ENCODE measurements at places on chromosomes 11 and 22. TPM values are rescaled to one million over a fixed set of nuclear protein-coding genes. Genes with fewer than 3 reads are reported as not detected.

- H3K4me3 ChIP-seq, result peak overlapping the region; percentile 8
- no peaks in the 10 kb centered on the region for H3K36me3 ChIP-seq
- peaks cover 13% of the 10 kb centered on the region for H3K4me1 ChIP-seq
Observed at GRCh38 chr11:102279641-102280170, 37.6 kb upstream of the BIRC3 start.

DNA sequence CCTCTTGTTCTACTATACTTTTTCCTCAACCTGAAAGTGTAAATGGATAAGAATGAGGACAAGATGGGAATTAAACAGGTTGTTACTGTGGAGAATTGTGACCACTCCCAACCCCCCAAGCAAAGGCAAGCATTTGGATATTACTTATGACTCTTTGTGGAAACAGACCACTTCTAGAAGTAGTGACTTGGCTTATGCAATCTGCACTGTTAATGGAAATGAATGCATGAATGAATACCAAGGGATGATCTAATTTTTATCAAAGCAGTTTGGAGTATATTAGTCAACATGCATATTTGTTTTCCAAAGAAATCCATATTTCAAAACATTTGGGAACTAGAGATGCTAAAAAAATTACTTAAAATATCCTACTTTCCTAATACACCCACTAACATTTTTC, 35.3 kb downstream of the AMOTL1 start:
- no peak overlapping the region for H3K4me3 ChIP-seq
- no peak for DNase-seq
- H3K4me1 ChIP-seq, result no peaks in the 10 kb centered on the region

GRCh38 chr22:47573141-47573540, 810.7 kb downstream of the TBC1D22A start:
- no peak overlapping the region for H3K27ac ChIP-seq
- H3K27me3 ChIP-seq, result peaks cover 2% of the 10 kb centered on the region
- no peaks in the 10 kb centered on the region for H3K4me1 ChIP-seq
- H3K4me3 ChIP-seq, result no peak overlapping the region
- DNase-seq, result no peak
- no peaks in the 10 kb centered on the region for H3K36me3 ChIP-seq

- H3K36me3 ChIP-seq, result no peaks in the 10 kb centered on the region
- H3K4me3 ChIP-seq, result no peak overlapping the region
- H3K27me3 ChIP-seq, result no peaks in the 10 kb centered on the region
- no peak overlapping the region for H3K27ac ChIP-seq
- no peaks in the 10 kb centered on the region for H3K4me1 ChIP-seq
Observed at GRCh38 chr11:109667719-109668118, 245.7 kb downstream of the C11orf87 start.

DNA sequence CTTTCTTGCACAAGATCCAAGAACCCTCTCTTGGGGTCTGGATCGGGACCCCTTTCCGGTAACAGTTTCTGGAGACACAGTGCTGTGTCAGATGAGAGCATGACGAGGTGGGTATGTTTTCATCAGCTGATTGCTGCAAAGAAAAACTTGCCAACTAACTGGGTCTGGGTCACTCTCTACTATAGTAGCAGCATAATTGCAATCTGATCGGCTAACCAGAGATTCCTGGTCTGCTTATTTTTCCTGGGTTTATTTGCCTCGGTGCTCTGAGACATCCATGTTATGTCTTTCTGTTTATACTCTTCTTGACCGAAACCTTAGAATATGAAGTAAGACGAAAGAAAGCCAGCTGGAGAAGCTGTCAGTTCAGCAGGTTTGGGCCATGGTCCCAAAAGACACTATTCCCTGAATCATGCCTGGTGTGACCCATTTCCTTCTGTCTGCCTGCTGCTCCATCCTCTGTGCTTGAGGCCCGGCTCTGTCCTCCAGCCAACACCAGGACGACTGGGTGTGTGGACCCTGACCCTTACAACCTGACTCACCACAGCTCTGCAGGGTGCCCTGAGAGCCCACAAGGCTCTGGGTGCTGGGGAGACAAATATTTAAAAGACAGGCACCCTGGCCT, 24.1 kb upstream of the CLMP start:
- H3K4me1 ChIP-seq, result no peaks in the 10 kb centered on the region
- H3K4me3 ChIP-seq, result no peak overlapping the region
- H3K36me3 ChIP-seq, result no peaks in the 10 kb centered on the region
- no peak for DNase-seq
- H3K27me3 ChIP-seq, result peaks cover 2% of the 10 kb centered on the region

GRCh38 chr11:118109231-118109630, 22.5 kb upstream of the SMIM35 start:
- H3K36me3 ChIP-seq, result no peaks in the 10 kb centered on the region
- no peak overlapping the region for H3K4me3 ChIP-seq
- peaks cover 5% of the 10 kb centered on the region for H3K4me1 ChIP-seq

P2RX3 gene
- not detected for total RNA-seq

- peak overlapping the region; percentile 65 for H3K4me3 ChIP-seq
- peak overlapping the region; percentile 82 for H3K27ac ChIP-seq
Observed at GRCh38 chr11:13338019-13338426, 60.4 kb downstream of the BMAL1 start.

APOA5 gene
- not detected for total RNA-seq

OR10A2 gene
- total RNA-seq, result not detected

DNA sequence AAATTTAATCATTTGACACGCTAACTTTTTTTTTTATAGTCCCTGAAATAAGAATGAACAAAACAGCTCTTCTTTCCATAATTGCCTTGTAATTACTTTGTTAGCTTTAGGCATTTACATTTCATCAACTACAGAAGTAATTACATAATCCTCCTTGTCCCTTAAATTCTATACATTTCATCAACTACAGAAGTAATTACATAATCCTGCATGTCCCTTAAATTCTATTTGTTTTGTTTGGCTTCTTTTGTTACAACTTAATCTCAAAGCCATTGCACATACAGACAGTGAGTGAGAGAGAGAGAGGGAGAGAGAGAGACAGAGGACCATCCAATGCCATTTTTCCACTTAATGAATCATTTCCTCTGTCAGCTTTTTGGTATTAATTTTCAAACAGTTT, 873.2 kb downstream of the METTL15 start:
- H3K27me3 ChIP-seq, result no peaks in the 10 kb centered on the region
- H3K4me3 ChIP-seq, result no peak overlapping the region
- no peaks in the 10 kb centered on the region for H3K36me3 ChIP-seq
- no peak for DNase-seq
- H3K27ac ChIP-seq, result no peak overlapping the region

DNA sequence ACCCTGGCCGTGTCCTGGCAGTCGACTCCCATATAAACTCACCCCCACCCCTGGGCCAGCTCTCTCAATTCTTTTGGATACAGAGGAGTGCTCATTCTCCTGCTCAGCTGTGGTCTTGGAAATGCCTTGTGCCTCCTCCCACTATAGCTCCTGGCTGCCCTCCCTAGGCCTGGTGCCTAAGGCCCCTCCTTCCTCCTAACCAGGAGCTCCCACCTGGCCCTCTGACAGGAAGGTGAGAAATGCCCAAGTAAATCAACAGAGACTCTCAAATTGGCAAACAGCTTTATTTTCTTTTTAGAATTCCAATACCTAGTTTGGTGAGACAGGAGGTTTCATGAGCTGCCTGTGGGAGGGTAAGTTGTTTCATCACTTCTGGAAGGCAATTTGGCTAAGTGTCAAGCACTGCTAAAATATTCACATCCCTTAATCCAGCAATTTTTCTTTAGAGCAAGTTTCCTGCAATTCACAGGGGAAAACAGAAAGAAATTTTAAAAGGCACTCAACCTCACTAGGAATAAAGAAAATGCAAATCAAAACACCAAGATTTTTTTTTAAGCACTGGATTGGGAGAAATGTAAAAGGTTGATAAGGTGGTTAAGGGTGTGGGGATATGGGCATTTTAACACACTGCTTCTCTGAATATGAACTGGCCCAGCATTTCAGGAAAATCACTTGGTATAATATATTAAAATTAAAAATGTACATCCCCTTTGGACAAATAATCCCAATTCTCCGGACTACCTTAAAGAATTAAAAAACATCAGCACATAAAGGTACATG, 209.7 kb upstream of the ARHGAP20 start:
- H3K4me1 ChIP-seq, result peaks cover 5% of the 10 kb centered on the region
- no peak for DNase-seq
- no peak overlapping the region for H3K27ac ChIP-seq
- H3K36me3 ChIP-seq, result no peaks in the 10 kb centered on the region
- no peaks in the 10 kb centered on the region for H3K27me3 ChIP-seq

GRCh38 chr11:111272420-111272819, 25.9 kb upstream of the POU2AF3 start:
- peaks cover 2% of the 10 kb centered on the region for H3K27me3 ChIP-seq
- no peak overlapping the region for H3K27ac ChIP-seq
- H3K36me3 ChIP-seq, result no peaks in the 10 kb centered on the region
- no peak overlapping the region for H3K4me3 ChIP-seq
- no peak for DNase-seq

DNA sequence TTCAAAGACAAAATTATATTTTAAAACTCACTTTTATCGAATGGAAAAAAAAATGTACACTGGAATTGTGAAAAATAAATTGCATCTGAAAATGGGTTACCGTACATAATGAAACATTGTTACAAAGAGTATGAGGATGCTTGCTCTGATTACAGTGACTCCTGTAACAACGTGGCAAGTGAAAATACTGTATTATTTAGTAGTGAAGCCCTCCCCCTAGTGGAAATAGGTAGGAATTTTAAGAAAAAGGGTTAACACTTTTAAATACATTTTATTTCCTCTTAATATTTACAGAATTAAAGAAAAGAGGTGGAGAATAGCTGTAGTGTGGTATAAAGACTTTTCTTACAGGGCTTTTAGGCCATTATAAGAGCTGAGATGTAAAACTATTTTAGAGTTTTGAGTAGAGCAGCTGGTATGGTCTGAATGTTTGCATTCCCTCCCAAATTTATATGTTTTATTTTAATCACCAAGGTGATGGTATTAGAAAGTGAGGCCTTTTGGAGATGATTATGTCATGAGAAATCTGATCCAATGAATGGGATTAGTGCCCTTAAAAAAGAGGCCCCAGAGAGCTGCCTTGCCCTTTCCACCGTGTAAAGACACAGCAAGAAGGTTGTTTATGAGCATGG, 25.2 kb downstream of the FAM76B start:
- H3K27me3 ChIP-seq, result peaks cover 3% of the 10 kb centered on the region
- H3K27ac ChIP-seq, result no peak overlapping the region
- peaks cover 2% of the 10 kb centered on the region for H3K36me3 ChIP-seq
- H3K4me3 ChIP-seq, result no peak overlapping the region
- H3K4me1 ChIP-seq, result no peaks in the 10 kb centered on the region

GRCh38 chr11:118304227-118304567, 333 bp upstream of the CD3E start:
- no peak for DNase-seq
- peaks cover 50% of the 10 kb centered on the region for H3K4me1 ChIP-seq
- H3K4me3 ChIP-seq, result peak overlapping the region; percentile 96
- peaks cover 42% of the 10 kb centered on the region for H3K36me3 ChIP-seq

ART1 gene
- not detected for total RNA-seq

DNA sequence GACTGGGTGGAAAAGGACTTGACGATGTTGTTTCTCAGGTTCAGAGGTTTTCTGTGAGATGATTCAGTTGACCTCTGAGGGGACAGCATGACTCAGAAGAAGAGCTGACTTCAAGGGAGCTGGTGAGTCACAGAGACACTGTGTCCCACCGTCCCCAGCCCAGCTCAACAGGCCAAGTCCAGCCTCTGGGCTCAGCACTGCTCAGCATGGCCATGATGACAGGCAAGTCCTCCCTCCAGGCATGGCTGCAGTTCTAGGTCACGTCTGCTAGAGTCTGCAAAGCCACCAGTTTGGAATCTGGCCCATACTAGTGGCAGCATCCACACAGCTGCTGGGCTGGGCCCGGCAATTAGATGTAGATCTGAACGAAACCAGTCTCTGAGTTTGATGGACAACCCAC, 12.9 kb downstream of the TRIM29 start:
- H3K4me1 ChIP-seq, result no peaks in the 10 kb centered on the region
- H3K27me3 ChIP-seq, result peaks cover 3% of the 10 kb centered on the region
- DNase-seq, result no peak
- H3K36me3 ChIP-seq, result no peaks in the 10 kb centered on the region
- no peak overlapping the region for H3K27ac ChIP-seq

DBX1 gene
- not detected for total RNA-seq

DNA sequence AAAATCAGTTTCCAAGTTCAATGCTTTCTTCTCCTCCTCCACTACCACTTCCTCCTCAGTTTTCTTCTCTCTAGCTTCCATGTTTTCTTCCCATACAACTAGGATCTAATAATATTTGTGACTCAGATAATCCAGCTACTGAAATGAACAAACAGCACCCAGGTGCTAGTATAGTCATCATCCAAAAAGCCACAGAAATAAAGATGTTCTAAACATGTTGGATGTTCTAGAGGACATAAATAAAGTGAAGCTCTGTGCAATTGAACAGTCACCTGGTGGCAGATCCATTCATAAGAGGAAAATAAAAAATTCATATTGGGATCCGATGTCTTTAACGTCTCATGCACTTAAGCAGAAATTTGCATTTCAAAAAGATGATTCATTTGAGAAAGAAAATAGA, 142.8 kb downstream of the ENTHD1 start:
- no peak overlapping the region for H3K27ac ChIP-seq
- no peak overlapping the region for H3K4me3 ChIP-seq
- H3K27me3 ChIP-seq, result peaks cover 4% of the 10 kb centered on the region
- no peak for DNase-seq
- peaks cover 18% of the 10 kb centered on the region for H3K4me1 ChIP-seq
- H3K36me3 ChIP-seq, result no peaks in the 10 kb centered on the region

GRCh38 chr11:44942029-44942955, 8.4 kb downstream of the TP53I11 start:
- H3K4me1 ChIP-seq, result peaks cover 23% of the 10 kb centered on the region
- no peak overlapping the region for H3K4me3 ChIP-seq
- DNase-seq, result no peak
- H3K27me3 ChIP-seq, result no peaks in the 10 kb centered on the region
- H3K36me3 ChIP-seq, result no peaks in the 10 kb centered on the region

GRCh38 chr11:46369458-46370152, 11.9 kb upstream of the MDK start:
- DNase-seq, result peak; percentile 75
- H3K36me3 ChIP-seq, result peaks cover 17% of the 10 kb centered on the region
- peak overlapping the region; percentile 69 for H3K27ac ChIP-seq

MLC1 gene
- 1.3 TPM for total RNA-seq

GRCh38 chr11:125559888-125560287, 9.4 kb upstream of the EI24 start:
- H3K27ac ChIP-seq, result no peak overlapping the region
- H3K4me3 ChIP-seq, result no peak overlapping the region
- H3K36me3 ChIP-seq, result no peaks in the 10 kb centered on the region
- H3K27me3 ChIP-seq, result no peaks in the 10 kb centered on the region
- no peak for DNase-seq
- H3K4me1 ChIP-seq, result no peaks in the 10 kb centered on the region

GRCh38 chr11:32781721-32782120, 12.7 kb downstream of the CCDC73 start:
- no peak overlapping the region for H3K27ac ChIP-seq
- H3K27me3 ChIP-seq, result no peaks in the 10 kb centered on the region
- H3K4me3 ChIP-seq, result no peak overlapping the region
- H3K36me3 ChIP-seq, result no peaks in the 10 kb centered on the region
- no peaks in the 10 kb centered on the region for H3K4me1 ChIP-seq

DNA sequence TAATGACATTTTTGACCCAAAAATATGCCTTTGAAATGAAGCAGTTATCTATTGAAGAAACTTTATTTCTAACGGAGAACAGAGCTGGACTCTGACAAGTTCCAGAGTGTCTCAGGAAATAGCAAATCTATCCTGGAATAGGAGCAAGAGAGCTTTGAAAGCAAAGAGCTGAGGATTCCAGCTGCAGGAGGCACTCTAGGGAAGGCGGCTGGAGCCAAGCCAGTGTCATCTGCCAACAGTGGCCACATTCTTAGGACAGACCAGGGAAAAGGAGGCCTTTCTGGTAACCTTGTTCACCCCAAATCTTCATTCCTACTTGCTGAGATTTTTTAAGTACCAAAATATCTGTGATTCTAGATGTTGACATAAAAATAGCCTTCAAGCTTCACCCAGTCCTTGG, 493.5 kb upstream of the B3GAT1 start:
- peaks cover 12% of the 10 kb centered on the region for H3K27me3 ChIP-seq
- H3K4me3 ChIP-seq, result no peak overlapping the region
- H3K27ac ChIP-seq, result no peak overlapping the region
- H3K36me3 ChIP-seq, result no peaks in the 10 kb centered on the region

Measured in activated CD8-positive, alpha-beta T cell treated with anti-CD3 and anti-CD28 coated beads for 36 hours (primary cell).